ENCODE measurements at places on chromosomes 16 and 17.
A peak's percentile ranks its signal among the peaks of the same experiment; 100 is the strongest.

GRCh38 chr17:83122834-83123233, 43.4 kb downstream of the METRNL start:
- no peak for DNase-seq

- no peak for DNase-seq
Observed at GRCh38 chr17:59858167-59858816, 34.5 kb downstream of the TUBD1 start.

DNA sequence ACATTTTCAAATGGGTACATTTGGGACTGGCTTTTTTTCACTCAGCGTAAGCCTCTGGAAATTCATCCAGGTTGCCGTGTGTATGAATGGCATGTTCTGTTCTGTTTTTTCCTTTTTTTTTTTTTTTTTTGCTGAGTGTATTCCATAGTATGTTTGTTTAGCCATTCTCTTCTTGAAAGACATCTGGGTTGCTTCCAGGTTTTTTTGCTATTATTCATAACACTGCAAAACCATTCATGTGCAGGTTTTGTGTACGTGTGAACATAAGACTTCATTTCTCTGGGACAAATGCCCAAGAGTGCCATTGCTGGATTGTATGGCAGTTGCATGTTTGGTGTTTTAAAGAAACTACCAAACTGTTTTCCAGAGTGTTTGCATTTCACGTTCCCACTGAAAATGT, 335.9 kb upstream of the TNRC6C start:
- DNase-seq: no peak

- DNase-seq: no peak
Observed at GRCh38 chr16:49773534-49774475, 82.1 kb downstream of the ZNF423 start.

- no peak for DNase-seq
Observed at GRCh38 chr17:60398227-60398959, 6.5 kb upstream of the USP32 start.

DNA sequence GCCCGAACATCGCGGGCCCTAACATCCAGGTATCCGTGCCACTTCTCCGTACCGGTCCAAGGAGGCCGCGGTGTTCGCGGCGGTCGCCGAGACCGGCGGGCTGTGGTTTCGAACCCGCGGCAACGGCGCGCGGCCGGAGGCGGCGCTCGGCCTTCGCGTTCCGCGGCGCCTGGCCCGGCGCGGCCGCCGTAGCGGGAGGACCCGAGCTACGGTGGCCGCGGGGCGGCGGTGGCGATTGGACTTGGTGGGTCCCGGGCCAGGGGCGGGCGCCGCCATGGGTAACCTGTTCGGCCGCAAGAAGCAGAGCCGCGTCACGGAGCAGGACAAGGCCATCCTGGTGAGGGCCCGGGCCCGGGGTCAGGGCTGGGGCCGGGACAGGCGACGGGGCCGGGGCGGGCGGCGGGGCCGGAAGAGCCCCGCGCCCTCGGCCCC, at the start of gene CHMP6:
Gene CHMP6, plus strand, starts transcription at position 197 of the 432 bp plus-strand sequence. Its CDS starts 78 bp downstream, at position 275.
- peak; percentile 27 for DNase-seq

DNA sequence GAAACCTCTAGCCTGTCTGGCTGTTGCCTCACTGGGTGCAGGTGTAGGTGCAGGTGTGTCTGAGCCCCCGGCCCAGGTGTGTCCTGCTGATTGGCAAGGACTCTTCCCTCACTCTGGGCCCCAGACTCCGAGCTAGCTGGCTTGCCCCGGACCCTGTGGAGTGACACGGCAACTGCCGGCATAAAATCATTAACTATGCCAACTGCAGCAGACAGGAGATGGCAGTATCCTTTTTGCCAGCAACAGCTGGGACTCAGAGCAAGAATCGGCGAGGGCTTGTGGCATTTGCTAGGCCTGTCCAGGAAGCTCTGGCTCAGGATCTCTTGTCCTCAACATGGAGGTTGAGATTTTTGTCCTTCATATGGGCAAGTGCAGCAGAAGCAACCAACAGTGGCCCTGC, 20.8 kb downstream of the CIAPIN1 start:
- no peak for DNase-seq

DNA sequence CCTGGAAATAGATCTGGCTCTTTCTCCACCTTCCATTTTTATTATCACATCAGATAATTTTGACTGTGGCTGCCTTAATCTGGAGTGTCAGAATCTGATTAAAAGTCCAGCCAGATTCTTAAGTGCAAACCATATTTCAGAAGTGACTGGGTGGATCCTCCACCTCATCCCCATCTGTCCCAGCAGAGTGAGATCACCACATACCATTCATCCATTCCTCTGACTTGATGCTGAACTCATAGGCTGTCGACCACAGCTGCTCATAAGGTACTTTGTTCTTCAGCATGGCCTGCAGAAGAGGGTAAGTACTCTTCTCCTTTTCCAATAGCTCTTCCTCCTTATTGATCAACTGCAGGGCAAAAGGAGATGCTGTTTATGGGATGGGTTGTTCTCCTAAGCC, 53.5 kb downstream of the DNAH3 start:
- DNase-seq: no peak
